Tibial nerve (tissue), 4 donors: ENCODE measurements at places on chromosomes 4 and X. TPM values are rescaled to one million over a fixed set of nuclear protein-coding genes. Genes with fewer than 3 reads are reported as not detected.

- no peak overlapping the region for H3K4me3 ChIP-seq
- H3K36me3 ChIP-seq, result no peaks in the 10 kb centered on the region
- no peaks in the 10 kb centered on the region for H3K4me1 ChIP-seq
- no peaks in the 10 kb centered on the region for H3K27me3 ChIP-seq
- H3K27ac ChIP-seq, result no peak overlapping the region
Observed at GRCh38 chr4:113845138-113845537, 83.6 kb upstream of the CAMK2D start.

- no peaks in the 10 kb centered on the region for H3K4me1 ChIP-seq
- DNase-seq, result no peak
- no peak overlapping the region for H3K4me3 ChIP-seq
- H3K27ac ChIP-seq, result no peak overlapping the region
- no peaks in the 10 kb centered on the region for H3K36me3 ChIP-seq
- no peaks in the 10 kb centered on the region for H3K27me3 ChIP-seq
Observed at GRCh38 chr4:42280327-42281095, 116.8 kb upstream of the SHISA3 start.

- H3K27me3 ChIP-seq, result no peaks in the 10 kb centered on the region
- H3K4me1 ChIP-seq, result no peaks in the 10 kb centered on the region
- H3K4me3 ChIP-seq, result no peak overlapping the region
- DNase-seq, result no peak
Observed at GRCh38 chr4:130322439-130322838, 1226.5 kb downstream of the C4orf33 start.

- no peak overlapping the region for H3K27ac ChIP-seq
- H3K4me1 ChIP-seq, result no peaks in the 10 kb centered on the region
- H3K36me3 ChIP-seq, result no peaks in the 10 kb centered on the region
- H3K4me3 ChIP-seq, result no peak overlapping the region
- no peak for DNase-seq
- peaks cover 40% of the 10 kb centered on the region for H3K27me3 ChIP-seq
Observed at GRCh38 chrX:53263597-53264094, 17.7 kb downstream of the IQSEC2 start.

DNA sequence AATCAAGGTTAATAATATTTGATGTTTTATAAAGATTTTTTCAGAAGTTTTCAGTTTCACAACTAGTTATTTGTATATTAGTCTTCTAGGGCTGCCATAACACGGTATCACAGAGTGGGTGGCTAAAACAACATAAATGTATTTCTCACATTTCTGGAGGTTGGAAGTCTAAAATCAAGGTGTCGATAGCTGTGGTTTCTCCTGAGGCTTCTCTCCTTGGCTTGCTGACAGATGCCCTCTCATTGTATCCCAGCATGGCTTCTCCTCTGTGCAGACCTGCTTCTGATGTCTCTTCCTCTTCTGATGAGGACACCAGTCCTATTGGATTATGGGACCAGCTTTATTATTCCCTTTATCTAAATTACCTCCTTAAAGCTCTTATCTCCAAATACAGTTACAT lies 1456.6 kb downstream of the STIM2 start:
- H3K27ac ChIP-seq, result no peak overlapping the region
- no peaks in the 10 kb centered on the region for H3K4me1 ChIP-seq

GRCh38 chr4:186592966-186593586 lies 37.7 kb upstream of the MTNR1A start:
- H3K27ac ChIP-seq, result no peak overlapping the region
- no peaks in the 10 kb centered on the region for H3K4me1 ChIP-seq
- no peaks in the 10 kb centered on the region for H3K27me3 ChIP-seq
- H3K36me3 ChIP-seq, result no peaks in the 10 kb centered on the region
- DNase-seq, result no peak

- no peaks in the 10 kb centered on the region for H3K4me1 ChIP-seq
- no peaks in the 10 kb centered on the region for H3K36me3 ChIP-seq
- H3K27me3 ChIP-seq, result no peaks in the 10 kb centered on the region
- no peak for DNase-seq
Observed at GRCh38 chr4:1451752-1452122, 45.5 kb upstream of the NKX1-1 start.

GRCh38 chr4:84494531-84494930 lies 4.6 kb downstream of the NKX6-1 start:
- H3K27me3 ChIP-seq, result peaks cover 100% of the 10 kb centered on the region
- H3K36me3 ChIP-seq, result no peaks in the 10 kb centered on the region
- peaks cover 32% of the 10 kb centered on the region for H3K4me1 ChIP-seq

GRCh38 chr4:166491635-166492034 lies 618.6 kb downstream of the TLL1 start:
- H3K4me3 ChIP-seq, result no peak overlapping the region
- H3K4me1 ChIP-seq, result no peaks in the 10 kb centered on the region
- H3K36me3 ChIP-seq, result no peaks in the 10 kb centered on the region
- H3K27ac ChIP-seq, result no peak overlapping the region
- no peak for DNase-seq

GRCh38 chrX:65574356-65574755 lies 39.8 kb upstream of the LAS1L start:
- H3K27me3 ChIP-seq, result peaks cover 19% of the 10 kb centered on the region
- no peaks in the 10 kb centered on the region for H3K4me1 ChIP-seq
- H3K36me3 ChIP-seq, result no peaks in the 10 kb centered on the region
- H3K27ac ChIP-seq, result no peak overlapping the region
- DNase-seq, result no peak

DNA sequence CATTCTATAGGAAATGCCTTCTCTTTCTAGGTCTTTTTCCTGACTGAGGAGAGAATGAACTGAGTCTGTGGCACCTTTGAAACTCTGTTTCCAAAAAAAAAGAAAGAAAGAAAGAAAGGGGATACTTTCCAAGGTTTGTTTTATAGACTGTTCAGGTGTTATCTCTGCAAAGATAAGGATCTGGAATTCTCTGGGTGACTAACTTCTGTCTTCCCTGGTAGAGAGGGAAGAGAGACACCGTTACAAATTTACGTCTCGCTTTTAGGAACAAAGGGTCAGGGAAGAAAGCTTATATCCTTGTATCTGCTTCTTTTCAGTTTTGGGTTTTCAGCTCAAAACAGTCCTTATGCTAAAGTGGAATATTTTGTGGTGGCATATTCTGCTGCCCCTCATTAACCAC lies 314.1 kb downstream of the RAPGEF2 start:
- H3K36me3 ChIP-seq, result no peaks in the 10 kb centered on the region
- no peak for DNase-seq
- H3K4me1 ChIP-seq, result no peaks in the 10 kb centered on the region
- H3K27me3 ChIP-seq, result no peaks in the 10 kb centered on the region
- H3K4me3 ChIP-seq, result no peak overlapping the region

DNA sequence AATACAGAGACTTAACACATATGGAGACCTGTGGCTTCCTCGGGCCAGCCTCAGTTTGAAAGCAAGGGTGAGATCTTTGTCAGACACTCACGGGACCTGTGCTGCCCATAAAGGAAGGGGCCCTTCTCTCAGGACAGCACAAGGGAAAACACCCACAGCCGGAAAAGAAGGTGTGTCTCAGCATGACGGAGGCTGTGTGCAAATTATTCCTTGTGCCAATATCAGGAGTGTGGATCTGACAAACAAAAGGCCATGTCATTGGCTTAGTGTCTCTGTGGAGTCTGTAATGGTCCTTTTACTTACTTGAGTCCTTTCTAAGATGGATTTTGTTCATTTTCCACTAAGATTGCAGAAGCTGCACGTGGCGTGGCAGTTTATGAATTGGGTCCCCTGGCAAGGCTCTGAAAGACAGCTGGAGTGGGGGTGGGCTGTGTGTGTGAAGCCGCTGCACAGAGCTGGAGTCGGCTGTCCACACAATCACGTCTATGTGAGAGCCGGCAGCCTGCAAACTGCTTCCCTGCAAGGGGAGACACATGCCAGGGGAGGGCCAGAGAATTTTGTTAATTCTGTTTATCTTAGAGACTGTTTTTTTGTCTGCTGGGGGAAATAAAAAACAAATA lies 1.9 kb downstream of the ENPP6 start:
- no peaks in the 10 kb centered on the region for H3K27me3 ChIP-seq
- H3K36me3 ChIP-seq, result no peaks in the 10 kb centered on the region
- H3K4me3 ChIP-seq, result peak overlapping the region; percentile 52
- DNase-seq, result no peak
- no peak overlapping the region for H3K27ac ChIP-seq

DNA sequence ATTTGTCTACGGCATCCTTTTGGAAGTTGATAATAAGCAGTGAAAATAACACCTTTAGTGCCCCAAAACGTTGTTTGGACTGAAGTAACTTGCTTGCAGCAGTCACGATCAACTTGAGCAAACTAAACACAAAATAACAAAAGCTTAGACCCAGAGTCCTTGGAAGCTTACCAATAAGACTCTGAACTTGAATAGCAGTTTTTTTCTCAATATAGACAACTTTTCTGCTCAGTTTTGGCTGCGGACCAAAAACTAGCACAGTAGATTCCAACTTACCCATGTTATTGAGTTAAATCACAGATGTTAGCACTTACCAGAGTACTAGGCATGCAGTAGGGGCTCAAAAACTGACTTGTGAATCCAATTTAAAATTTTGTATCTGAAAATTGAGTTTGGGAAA lies 746.9 kb downstream of the PCDH19 start:
- H3K36me3 ChIP-seq, result no peaks in the 10 kb centered on the region
- no peak for DNase-seq
- H3K27me3 ChIP-seq, result no peaks in the 10 kb centered on the region
- H3K4me3 ChIP-seq, result no peak overlapping the region

GRCh38 chrX:151176231-151176750 lies at the start of gene GPR50:
TSS of gene GPR50 (plus strand) at chrX:151176584. CDS start at chrX:151176722, 138 bp downstream.
- no peak within 1 kb of the TSS for H3K4me3 ChIP-seq
- no peak for DNase-seq
- no peaks in the 10 kb centered on the region for H3K27me3 ChIP-seq
- no peaks in the 10 kb centered on the region for H3K36me3 ChIP-seq

DNA sequence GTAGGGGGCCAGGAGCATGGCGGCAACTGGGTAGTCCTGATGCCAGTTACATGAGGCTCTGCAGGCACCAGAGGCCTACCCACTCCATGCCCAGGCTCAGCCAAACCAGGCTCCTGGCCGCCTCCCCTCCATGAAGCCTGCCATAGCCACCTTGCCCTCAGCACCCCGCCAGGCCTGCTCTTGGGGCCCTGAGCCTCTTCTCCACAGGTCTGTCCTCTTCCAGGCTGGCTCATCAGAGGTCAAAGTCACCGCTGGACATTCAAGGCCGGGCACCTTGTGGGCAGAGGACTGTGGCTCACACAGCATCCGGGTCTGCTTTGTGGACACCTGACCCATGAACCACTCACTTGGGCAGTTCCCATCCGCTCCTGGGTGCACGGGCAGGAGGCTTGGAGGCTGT lies 60.0 kb upstream of the AFAP1 start:
- H3K27me3 ChIP-seq, result no peaks in the 10 kb centered on the region
- H3K4me1 ChIP-seq, result no peaks in the 10 kb centered on the region
- no peak overlapping the region for H3K27ac ChIP-seq
- H3K36me3 ChIP-seq, result peaks cover 15% of the 10 kb centered on the region
- H3K4me3 ChIP-seq, result no peak overlapping the region

GRCh38 chrX:40444133-40444532 lies 136.6 kb upstream of the ATP6AP2 start:
- H3K4me1 ChIP-seq, result no peaks in the 10 kb centered on the region
- peaks cover 3% of the 10 kb centered on the region for H3K27me3 ChIP-seq
- H3K36me3 ChIP-seq, result no peaks in the 10 kb centered on the region
- H3K4me3 ChIP-seq, result no peak overlapping the region
- no peak overlapping the region for H3K27ac ChIP-seq
- no peak for DNase-seq

GRCh38 chr4:182648766-182649165 lies 268.4 kb downstream of the DCTD start:
- H3K27ac ChIP-seq, result no peak overlapping the region
- DNase-seq, result no peak
- no peaks in the 10 kb centered on the region for H3K36me3 ChIP-seq
- no peaks in the 10 kb centered on the region for H3K27me3 ChIP-seq
- no peak overlapping the region for H3K4me3 ChIP-seq
- H3K4me1 ChIP-seq, result no peaks in the 10 kb centered on the region

DNA sequence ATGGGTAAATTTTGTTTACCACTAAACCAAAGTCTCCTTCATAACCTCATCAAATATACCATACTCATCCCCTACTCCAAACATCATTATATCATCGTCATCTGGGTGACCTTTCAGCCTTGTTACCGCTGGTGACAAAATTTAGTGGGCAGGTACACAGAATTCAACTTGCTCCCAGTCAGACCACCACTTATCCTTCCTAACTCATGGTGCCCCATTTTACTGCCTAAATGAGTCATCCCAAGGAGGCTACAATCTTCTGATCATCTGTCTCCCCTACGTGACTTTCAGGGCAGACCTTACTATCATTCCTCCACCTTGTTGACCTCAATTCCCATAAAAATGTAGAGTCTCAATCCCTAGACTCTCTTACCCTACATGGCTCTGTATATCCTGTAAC lies 49.6 kb downstream of the DCHS2 start:
- H3K36me3 ChIP-seq, result no peaks in the 10 kb centered on the region
- no peak overlapping the region for H3K4me3 ChIP-seq
- H3K4me1 ChIP-seq, result no peaks in the 10 kb centered on the region
- no peaks in the 10 kb centered on the region for H3K27me3 ChIP-seq
- no peak for DNase-seq

DNA sequence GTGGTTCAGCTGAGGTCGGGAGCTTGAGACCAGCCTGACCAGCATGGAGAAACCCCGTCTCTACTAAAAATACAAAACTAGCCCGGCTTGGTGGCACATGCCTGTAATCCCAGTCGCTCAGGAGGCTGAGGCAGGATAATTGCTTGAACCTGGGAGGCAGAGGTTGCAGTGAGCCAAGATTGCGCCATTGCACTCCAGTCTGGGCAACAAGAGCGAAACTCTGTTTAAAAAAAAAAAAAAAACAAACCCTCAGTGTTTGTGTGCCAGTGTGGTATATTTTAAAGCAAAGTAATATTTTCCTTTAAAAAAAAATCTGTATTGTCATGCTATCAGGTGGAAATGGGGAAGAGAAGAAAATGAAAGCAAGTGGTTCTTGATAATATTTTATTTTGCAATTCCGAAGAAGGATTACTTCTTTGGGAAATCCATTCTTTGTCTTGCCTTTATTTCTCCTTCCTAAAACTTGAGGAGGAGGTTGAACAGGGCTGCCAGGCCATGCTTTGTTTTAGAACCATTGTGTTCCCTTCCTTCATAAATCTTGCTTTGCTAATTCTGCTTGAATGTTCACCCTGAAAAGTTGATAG lies 14.4 kb downstream of the ALG13 start:
- no peak overlapping the region for H3K27ac ChIP-seq
- H3K36me3 ChIP-seq, result no peaks in the 10 kb centered on the region
- H3K4me3 ChIP-seq, result no peak overlapping the region
- DNase-seq, result no peak
- H3K27me3 ChIP-seq, result no peaks in the 10 kb centered on the region
- no peaks in the 10 kb centered on the region for H3K4me1 ChIP-seq

The SHROOM4 gene
- total RNA-seq, result 14.1 TPM

The ARHGAP6 gene
- 45.7 TPM for total RNA-seq

The BEX1 gene
- total RNA-seq, result not detected

The TBX22 gene
- total RNA-seq, result not detected

The TMA16 gene
- total RNA-seq, result 14.5 TPM

The ADGRL3 gene
- 31.4 TPM for total RNA-seq
